ENCODE measurements at places on chromosomes 7 and 10.
A peak's percentile ranks its signal among the peaks of the same experiment; 100 is the strongest.

DNA sequence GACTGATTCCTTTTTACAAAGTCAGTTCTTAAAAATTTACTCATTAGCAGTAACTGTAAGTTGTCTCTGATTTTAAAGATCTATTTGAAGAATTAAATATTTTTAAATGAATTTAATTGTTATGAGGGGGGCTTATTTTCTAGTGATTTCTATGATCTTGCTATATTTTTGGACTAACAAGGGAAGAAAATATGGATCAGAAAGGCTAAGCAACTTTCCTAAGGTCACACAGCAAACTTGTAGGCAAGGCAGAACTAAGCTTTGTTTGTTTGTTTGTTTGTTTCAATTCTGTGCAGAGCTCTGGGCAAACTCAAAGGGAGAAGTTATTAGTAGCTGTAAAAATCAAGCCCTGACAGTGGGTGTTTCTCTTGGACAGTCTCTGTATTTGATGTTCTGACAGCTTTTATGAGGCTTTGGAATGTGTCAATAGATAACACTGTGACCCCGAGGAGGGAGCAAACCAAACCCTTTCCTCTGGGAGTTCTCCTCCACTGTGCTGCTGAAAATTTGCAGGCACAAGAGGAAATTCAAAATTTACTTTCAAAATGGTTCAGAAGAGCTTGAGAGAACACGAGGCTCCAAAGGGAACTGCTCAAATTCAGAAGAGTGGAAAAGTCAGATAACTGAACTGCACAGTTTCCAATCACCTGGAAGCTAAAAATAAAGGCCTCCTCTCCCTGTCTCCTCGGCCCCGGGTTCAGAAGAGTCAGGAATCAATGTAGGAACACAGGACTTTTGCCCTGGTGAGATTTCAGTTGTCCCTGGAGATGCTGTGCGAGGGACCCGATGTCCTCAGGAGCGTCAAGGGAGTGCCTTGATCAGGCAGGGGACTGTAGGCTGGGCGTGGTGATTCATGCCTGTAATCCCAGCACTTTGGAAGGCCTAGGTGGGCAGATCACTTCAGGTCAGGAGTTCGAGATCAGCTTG lies 325.7 kb downstream of the GATA3 start:
- DNase-seq: no peak

GRCh38 chr7:86653919-86654659 lies 10.4 kb downstream of the GRM3 start:
- DNase-seq: no peak

DNA sequence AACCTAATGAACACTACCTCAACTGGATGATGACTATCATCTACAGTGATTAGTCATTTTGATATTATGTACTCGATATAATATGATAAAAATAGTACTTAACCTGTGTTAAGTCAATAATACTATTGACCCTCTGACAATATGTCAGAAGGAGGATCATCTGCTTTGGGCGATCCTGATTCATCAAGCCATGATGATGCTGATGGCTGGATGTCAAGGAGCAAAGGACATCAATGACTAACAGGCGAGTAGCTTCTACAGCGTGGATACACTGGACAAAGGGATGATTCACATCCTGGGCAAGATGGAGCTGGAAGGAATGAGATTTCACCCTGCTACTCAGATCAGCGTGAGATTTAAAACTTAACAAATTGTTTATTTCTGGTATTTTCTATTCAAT lies 94.4 kb upstream of the SKAP2 start:
- no peak for DNase-seq

GRCh38 chr7:79855172-79855571 lies 279.5 kb upstream of the GNAI1 start:
- no peak for DNase-seq

- no peak for DNase-seq
Observed at GRCh38 chr10:35331894-35332640, 4.2 kb upstream of the CCNY start.

GRCh38 chr10:71234970-71235685 lies 22.8 kb downstream of the UNC5B start:
- no peak for DNase-seq

DNA sequence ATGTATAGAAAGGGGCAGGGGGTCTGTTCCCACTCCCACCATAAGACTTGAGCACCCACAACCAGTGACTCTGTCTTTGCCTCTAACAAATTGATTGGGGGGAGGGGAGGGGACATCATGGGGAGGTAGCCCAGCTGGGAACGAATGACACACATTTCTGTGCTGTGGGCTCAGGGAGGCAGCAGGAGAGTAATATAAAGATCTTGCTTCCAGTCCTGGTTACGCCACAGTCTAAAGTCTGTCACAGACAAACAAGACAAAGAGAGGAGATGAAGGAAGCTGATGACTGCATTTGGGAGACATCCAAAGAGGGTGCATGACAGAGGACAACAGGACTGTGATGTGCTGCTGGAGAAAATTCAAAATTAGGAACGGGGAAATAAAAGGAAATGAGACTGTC lies 153.9 kb downstream of the ACTR3B start:
- DNase-seq: no peak

DNA sequence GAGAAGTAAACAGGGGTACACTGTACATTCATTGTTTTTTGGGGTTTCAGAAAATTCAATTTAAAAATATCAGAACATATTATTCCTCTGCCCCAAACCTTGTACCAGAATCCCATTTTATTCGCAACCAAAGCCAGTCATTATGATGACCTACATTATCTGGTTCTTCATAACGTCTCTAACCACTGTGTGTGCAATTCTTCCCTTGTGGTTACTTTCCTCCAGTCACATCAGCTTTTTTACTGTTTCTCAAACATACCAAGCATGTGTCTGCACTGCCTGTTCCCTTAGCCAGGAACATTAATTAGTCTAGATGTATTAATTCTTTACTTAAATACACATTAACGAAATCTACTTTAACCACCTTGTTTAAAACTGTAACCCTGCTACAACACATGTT lies 64.8 kb downstream of the THSD7A start:
- DNase-seq: no peak

DNA sequence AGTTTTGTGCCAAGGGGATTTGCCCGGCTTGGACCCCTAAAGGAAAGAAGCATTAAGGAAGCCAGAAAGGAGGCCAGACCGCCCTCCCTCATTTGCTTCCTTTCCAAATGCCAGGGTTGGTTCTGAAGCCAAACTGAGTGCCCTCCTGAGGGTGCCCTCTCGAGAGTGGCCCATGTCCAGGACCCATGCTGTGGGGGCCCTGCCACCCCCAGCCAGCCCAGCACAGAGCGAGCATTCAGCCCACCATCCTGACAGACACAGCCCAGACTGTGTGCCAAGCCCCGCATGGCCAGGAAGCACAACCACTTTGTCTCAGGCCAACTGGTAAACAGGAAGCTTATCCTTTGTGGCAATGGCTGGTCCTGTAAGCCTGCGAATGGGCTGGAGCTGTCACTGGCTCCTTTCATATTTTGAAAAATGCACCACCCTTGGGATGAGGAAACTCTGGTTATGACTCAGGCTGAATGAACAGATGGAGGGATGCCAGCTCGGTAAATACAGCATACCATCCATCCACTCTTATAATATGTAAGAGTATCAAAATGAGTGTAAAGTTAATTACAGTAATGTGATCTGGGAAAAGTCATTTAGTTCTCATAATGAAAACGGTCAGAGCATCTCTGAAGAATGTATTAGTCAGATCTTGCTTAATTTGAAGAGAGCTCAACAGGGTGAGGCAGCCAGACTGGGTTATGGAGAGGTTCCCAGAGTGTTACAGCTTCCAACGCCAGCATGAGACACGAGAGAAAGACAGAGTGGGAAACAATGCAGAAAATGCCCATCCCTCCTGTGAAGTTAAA lies 65.0 kb downstream of the STK17A start:
- DNase-seq: peak; percentile 26

- no peak for DNase-seq
Observed at GRCh38 chr7:137696376-137696775, 150.4 kb downstream of the DGKI start.

DNA sequence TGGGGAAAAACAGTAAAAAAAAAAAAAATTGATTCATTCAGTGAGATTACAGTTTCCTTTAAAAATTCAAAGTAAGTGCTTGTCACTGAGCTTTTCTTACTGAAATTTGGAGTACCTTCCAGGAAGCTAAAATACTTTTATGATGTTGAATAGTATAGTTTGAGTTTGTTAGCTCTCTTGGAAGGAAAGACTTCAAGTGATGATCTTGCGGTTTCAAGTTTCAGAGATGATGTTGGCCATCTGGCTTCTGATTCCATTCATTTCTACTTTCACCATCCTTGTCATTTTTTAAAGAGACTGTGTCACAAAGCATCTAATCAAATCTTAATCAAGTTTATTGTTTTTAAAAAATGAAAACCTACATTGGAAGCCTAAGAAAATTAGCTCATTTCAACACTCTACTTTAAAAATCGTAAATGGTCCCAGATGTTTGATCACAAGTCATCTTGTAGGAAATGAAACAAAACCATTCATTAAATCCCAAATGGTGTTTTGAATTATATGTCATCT lies 4.9 kb upstream of the HERPUD2 start:
- no peak for DNase-seq

- DNase-seq: no peak
Observed at GRCh38 chr10:62817766-62818425, 1.7 kb upstream of the EGR2 start.

- no peak for DNase-seq
Observed at GRCh38 chr10:69963178-69963834, 89.3 kb upstream of the MACROH2A2 start.

DNA sequence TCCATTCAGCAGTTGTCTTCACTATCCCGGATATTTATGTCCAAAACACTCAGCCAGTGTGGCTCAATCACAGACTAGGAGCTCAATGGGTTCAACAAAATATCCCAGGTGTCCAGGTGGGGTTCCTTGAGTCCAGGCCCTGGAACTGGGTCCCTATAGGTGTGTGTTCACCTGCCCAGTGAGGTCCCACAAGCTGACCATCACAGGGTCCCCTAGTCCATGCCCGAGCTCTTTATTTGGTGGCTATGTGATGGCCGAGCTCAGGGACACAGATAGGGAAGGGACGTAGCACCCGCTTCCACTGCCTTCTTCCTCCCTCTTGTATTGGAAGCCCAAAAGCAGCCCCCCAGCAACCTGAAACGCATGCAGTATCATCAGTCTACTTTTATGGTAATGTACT lies 78.9 kb upstream of the DDC start:
- DNase-seq: no peak

GRCh38 chr7:111138586-111138985 lies 47.7 kb downstream of the LRRN3 start:
- DNase-seq: no peak

- DNase-seq: no peak
Observed at GRCh38 chr7:81887098-81888090, 117.5 kb upstream of the HGF start.

DNA sequence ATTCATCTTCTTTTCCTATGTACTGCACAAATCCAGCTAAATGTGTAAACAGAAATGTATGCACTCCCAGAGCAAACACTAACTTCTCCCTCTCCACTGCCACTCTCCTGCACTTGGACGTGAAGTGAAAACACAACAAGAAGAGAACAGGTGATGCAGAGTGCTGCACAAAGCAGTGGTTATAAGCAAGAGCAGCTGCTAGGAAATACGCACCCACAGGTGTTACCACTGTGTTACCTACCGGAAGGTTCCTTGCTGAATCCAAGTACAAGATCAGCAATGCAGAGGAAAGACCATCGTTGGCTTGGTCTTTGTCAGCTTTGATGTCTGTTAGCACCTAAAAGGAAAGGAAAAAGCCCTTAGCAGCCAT lies 54.6 kb upstream of the NCAPG2 start:
- DNase-seq: no peak

DNA sequence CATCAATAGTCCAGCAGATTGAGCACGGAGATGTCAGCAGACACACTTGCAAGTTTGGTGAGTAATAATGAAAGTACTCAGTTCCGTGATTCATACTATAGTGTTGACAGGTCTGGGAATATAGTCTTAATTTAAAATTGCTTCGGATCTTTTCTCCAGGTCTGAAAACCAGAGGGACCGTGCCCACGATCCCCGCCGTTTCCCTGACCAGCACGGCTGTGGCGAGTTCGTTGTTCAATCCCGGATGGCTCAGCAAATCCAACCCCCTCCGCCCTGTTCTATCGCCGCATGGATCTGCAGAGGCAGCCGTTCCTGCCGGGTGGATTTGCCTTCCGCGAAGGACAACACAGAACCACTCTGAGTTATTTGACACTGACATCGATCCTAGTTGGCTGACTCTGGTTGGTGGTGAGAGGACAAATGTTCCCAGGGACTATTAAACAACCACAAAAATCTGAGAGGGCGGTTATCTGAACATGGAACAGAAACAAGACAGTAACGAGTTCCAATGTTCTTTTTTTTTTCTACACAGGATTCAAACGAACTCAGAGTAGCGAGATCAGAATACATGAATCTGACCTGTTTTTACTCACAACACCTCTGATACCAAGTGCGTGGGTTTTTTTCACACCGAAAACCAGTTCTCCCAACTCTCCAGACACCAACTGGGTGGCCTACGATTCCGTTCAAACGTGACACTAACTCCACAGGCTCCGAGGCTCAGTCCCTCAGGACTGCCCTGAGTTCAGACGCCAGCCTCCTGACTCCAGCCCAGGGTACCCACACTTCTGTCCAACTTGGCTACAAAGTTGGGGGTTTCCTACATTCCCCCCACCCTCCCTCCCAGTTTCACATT lies 52.7 kb downstream of the RBM17 start:
- no peak for DNase-seq

- no peak for DNase-seq
Observed at GRCh38 chr7:22842973-22843372, 20.3 kb upstream of the TOMM7 start.

DNA sequence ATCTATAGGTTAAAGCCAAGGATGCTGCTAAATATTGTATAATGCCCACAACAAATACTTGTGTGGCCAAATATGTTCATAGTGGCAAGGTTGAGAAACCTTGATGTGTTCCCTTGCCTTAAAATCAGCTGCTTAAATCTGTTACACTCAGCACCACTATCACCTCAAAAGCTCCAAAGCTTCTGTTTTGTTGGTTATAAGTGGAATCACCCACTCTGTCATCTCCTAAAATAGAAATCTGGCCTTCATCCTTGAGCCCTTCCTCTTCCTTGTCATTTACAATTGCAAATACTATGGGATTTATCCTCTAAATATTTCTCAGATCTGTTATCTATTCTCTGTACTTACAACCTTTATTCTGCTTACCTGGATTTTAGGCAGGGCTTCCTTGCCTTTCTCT lies 61.4 kb downstream of the CPED1 start:
- DNase-seq: no peak

GRCh38 chr10:70664702-70665195 lies 7.6 kb upstream of the ADAMTS14 start:
- DNase-seq: no peak

DNA sequence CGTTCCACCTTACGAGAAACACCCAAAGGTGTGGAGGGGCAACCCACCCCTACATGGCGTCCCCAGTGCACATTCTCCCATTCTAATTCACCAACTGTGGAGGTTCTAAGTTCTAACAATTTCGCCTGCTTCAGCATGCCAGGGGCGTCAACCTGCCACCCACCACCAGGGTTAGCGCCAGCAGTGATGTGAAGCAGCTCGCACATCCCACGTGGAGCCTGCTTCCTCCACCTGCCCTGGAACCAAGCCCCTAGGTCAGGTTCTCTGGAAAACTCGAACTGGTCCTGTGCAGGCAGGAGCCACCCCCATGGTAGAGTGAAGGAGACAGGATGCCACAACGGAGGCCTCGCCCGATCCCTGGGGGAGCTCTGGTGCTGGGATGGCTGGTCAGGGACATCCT lies 33.3 kb upstream of the FXYD4 start:
- no peak for DNase-seq
